Activated effector memory CD4-positive, alpha-beta T cell treated with Interleukin-2 at 50 U/mL for 16 hours (primary cell): ENCODE measurements at places on chromosomes 11 and 22.

DNA sequence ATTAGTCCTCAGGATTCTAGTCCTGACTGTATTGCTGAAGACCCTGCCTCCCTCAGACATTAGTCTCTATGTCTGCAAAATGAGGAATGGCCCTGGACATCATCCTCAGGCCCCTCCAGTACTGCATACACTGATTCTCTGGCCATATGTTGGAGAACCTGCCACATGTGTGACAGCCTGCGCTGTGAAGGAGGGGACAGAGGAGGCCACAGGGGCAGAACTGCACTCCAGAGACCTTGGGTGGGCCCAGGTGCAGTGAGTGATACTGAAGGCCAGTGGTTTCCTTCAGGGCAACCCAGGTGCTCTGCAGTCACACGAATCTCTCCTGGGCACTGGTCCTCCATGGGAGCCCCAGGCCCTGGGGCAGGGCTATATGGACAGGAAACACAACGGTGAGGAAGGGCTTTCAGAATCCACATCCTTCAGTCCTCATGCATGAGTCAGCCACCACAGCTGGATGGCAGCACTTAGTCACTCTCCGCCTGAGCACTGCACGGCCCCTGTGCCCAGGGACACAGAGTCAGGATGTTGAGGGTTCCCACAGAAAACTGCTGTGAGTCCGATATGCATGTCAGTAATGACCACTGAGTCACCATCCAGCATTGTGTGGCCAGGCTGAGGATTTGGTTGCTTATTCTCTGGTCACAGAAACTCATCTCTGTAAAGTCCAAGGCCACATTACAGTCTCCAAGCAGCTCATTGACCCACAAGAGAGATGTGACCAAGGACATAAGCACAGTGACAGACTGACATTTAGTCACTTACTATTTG, 39.7 kb downstream of the ME3 start:
- DNase-seq, result no peak

GRCh38 chr11:19963697-19964387, 196.4 kb downstream of the DBX1 start:
- no peak for DNase-seq

DNA sequence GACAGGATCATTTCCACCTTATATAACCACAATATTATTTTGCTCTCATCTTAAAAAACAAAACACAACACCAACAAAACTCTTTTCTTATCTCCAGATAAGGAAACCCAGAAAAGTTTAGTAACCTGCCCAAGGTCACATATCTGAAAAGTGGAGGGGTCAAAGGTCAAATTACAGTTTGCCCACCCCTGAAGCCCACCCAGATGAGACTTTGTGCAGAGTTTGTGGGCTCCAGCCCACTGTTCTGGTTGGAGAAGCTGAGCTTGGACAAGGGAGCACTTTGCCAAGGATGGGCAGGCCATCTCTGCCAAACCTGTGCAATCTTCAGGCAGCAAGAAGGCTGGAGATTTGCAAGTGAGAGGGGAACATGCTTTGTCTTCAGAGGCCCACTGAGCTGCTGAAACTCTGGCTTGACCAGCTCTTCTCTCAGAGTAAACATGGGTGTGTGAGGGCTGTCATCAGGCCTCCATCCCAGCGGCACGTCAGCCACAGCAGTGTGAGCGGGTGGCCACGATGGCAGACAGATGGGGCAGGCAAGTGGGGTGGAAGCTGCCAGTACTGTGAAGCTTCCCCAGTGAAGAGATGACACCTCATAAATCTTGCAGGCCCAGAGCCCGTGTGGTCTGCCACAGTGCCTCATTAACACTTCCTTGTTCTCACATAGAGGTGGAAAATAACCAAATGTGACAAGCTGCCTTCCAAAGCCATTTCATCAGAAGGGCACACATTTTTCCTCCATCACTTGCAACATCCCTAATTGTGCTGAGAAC, 111.8 kb downstream of the CCDC81 start:
- no peak for DNase-seq

DNA sequence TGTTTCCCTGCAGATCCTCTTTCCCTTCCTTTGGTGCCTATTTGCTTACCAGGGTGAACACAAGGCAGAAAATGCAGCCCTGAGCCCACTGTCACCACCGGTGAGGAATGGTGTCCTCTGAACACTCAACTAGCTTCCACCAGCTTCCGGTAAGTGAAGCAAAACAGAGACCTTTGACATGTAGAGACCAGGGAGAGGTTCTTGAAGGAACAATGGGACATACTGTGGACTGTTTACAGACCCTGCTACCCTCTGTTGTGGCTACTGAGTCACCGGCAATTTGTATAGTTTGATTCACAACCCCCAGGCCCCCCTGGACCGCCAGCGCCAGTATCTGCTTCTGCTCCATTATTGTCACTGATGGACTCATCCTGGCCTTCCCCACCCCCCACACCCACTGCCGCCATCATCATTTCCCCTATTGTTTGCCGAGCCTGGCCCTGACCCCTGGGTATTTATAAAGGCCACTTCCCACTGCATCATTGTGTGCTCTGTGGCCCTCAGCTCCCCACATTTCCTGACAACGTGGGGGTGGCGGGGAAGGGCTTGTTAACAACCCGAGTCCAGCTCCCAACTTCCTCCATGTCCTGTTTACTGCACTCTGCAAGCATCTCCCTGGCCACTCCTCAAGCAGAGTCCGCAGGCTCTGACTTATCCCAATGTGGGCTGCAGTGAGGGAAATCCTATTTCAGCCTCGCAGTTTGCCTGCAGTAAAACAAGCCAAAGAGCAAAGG, 252.9 kb downstream of the ETS1 start:
- no peak for DNase-seq

DNA sequence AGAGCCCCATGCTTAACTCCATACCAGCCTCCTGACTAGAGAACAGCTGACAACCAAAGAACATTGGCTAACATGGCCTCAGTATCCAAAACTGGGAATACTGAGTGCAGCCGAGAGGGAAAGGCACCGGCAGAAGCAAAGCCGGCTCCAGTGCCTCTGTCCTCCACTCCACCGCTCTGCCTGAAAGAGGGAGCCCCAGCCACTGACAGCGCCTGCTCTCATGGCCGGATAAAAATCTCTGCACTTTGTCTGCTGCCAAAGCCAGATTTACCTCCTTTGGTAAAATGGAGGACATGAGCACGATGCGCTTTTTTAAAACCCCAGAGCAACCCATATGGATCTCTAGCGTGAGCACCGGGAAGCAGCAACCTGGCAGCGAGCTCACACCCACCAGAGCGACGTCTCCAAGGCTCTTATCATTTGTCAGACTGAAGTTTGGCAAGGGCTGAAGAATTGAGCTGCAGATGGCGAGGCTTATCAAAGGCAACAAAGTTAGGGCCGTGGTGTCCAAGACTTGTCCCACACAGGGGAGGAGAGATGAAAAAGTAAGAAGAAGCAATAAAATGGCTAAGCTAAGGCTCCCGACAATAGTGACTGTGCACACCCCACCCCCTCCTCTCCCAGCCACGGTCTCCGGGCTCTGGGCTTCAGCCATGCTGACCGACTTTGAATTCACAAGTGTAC, 71.4 kb downstream of the EFCAB6 start:
- no peak for DNase-seq

- DNase-seq, result no peak
Measured at GRCh38 chr11:86386746-86387145, 12.1 kb downstream of the CCDC81 start.

DNA sequence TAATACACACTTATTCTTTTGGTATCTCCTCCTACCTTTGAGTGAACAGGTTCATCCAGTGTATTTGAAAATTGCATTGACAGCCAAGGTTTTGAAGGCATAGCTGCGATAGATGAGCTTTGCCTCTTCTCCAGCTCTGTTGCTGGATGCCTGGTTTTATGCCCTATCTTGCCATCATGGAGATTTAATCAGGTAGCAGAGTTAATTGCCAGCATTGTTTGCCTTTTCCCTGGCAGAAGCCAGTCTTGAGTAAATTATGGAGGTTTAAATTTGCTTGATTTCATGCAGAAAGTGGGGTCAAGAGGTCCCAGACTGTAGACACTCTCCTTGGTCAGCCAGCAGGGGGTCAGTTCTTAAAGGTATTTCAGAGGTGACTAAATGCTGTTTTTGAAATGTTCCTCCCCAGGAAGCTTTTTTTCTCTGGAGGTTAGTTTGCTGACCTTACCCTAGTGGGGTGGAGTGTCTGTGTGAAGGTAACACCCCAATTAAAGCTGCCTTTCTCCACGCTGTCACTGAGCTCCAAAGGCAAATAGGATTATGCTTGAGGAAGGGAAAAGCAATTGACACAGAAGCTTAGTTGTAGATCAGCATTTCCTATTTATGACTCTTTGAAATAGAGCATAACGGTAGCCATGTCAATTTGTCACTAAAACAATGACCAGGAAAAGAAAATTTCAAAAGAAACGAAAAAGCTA, 96.0 kb downstream of the EXT2 start:
- DNase-seq, result no peak

DNA sequence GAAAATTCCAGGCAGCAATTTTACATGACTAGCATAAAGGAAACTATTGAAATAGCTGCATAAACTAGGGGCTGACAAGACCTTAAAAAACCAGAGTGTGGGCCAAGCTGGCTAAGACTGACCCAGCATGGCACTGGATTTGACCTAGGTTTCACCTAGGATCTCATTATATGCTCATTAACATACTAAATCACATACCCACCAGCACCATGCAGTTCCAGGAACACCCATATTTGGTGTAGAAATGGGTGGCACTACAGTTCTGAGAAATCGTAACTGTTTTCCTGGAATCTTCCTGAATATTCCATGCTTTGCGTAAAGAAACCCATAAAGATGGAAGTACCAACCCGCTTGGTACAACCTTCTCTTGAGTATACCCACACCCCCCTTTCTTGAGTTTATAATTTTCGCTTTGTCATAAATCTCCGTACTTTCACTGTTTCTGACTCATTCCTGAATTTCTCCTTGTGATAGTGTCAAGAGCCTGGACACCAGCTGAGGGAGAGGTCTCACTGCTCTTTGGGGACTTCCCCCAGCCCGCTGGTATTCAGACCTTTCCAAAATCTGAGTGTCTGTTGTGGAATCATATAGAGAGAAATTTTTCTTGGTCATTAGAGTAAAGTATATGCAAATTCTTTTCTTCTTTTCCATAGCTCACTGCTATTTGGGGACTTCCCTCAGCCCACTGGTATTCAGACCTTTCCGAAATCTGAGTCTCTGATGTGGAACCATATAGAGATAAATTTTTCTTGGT, 55.1 kb downstream of the MTMR3 start:
- no peak for DNase-seq

DNA sequence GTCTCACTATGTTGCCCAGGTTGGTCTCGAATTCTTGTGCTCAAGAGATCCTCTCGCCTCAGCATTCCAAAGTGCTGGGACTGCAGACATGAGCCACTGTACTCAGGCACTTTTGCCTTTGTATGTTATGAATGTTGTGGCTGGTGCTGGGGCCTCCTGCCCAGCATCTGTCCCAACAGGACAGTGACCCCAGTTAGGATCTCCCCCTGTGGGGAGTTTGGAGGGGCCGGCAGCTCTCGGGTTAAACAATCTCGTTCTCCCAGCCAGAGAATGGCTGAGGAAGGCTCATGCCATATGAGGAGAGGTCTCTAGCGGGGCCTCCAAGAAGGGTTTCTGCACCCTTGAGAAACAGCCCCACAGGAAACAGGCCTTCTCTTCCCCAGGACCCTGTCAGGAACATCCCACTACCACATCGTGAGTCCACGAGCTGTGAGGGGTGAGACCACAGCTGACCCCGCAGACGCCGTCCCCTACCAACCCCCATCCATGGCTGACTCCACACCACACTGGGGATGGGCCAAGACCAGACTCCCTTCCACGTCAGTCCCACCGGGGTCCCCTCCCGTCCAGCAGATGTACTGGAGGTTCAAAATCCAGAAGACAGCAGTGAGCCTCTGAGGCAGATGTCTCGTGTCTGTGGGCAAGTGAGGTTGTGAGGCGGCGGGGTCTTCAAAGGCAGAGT, 54.1 kb downstream of the SHANK2 start:
- DNase-seq, result no peak
